Forelimb muscle (tissue), 1 donor: ENCODE measurements at places on chromosomes 2 and 18. TPM values are rescaled to one million over a fixed set of nuclear protein-coding genes. Genes with fewer than 3 reads are reported as not detected.

Gene NEU2
- polyA plus RNA-seq = not detected

Gene XDH
- polyA plus RNA-seq = not detected

DNA sequence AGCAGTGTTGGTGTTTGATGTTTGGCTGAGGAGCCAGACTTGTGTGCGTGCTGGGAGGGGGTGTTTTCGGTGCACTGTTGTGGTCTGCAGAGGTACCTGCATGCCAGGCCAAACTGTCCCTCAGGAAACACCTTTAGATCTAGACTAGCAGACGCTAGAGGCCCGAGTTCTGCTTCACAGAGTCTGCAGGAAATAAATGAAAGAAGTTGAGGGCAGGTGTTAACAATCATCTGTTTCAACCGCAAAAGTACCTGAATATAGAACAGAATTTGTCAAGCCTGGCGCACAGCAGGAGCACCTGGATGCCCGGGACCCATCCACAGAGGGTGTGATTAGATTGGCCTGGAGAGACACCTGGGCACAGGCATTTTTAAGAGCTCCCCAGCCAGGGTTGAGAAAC, 40.5 kb upstream of the REL start:
- DNase-seq = no peak

- no peak for DNase-seq
These were observed 53.3 kb downstream of the PIKFYVE start for GRCh38 chr2:208319391-208319790.

DNA sequence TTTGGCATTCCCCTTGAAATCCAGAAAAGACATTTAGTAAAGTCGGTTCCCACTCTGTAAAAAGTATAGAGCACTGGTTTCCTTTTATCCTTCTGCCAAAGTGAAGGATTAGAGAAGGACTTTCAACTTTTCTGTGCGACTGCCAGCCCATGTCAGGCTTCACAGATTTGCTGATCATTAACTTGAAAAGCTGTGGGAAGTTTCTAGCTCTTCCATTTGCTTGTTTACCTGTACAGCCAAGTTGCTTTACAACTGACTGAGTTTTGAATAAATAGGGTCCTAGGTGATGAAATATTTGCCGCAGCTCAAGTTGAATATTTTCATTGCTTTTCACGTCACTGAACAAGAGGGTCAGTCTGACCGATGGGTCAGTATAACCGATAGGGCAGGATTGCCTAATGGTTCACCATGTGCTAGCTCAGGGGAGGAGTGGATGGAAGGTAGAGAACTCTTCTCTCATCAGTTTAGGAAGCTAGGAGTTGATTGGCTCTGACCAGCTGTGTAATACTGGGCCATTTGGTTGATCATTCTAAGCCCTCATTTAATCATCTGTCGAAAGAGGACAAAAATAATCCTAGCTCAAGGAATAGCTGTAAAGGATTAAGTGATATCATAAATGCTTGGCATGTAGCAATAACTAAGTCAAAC, 30.4 kb downstream of the UPP2 start:
- no peak for DNase-seq

DNA sequence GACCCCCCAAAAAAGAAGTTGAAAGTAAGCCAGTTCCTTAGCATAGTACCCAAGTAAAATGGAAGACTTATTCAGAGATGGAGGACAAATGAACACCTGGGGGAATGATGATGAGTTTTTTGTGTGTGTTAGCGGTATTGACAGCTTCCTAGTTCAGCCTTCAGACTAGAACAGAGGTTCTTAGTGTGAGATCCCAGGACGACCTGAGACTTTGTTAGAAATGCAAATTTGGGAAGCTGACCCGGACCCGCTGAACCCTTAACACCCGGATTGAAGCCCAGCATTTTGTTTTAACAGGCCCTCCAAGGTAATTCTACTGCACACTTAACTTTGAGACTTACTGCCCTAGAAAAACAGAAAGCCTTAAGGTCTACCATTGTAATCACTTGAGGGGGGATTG, 20.3 kb downstream of the SPOPL start:
- DNase-seq = no peak
